ENCODE measurements at places on chromosomes 11 and 22.

- no peak for DNase-seq
These were observed 36.8 kb downstream of the MCHR1 start for GRCh38 chr22:40716116-40716515.

DNA sequence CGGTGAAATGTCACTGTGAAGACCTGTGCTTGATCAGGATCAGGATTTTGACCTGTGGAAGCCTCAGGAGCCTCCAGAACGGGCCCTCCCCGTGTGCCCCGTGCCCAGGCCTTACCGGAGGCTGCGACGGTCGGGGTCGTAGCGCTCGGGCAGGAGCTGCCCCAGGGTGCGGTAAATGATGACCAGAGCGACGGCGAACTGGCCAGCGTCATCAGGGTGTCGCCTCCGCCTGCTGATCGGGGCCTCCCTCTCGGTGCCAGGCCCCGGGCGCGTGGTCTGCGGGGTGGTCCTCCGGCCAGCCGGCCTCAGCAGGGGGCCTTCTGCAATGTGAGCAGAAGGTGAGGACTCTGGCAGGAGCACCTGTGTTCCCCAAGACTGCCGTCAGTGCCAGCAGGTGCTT, 46.2 kb downstream of the TRMU start:
- no peak for DNase-seq

GRCh38 chr11:64305691-64306562, 603 bp downstream of the ESRRA start:
- DNase-seq: no peak

DNA sequence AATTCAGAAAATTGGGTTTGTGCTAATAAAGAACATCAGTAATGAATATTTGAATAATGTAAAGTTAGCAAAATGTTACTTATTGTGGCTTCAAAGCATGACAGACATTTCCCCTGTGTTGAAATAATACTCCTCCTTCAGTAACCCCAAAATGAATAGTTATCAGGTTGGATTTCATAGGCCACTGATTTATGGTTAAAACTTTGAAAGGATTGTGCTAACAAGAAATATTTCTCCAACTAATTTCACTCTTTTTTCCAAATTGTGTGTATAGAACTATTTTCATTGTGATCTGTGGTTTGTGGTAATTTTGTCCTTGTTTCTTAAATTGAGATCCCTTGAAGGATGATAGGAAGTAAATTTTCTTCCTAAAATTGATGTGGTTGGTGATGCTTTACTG, 7.9 kb downstream of the DDX10 start:
- no peak for DNase-seq

GRCh38 chr22:49361164-49361563, 466.5 kb downstream of the BRD1 start:
- no peak for DNase-seq

All from activated naive CD4-positive, alpha-beta T cell (primary cell).